Hematopoietic multipotent progenitor cell treated with erythropoietin and hydrocortisone succinate and interleukin-3 and kit ligand, for 15 days (in vitro differentiated cells): ENCODE measurements at places on chromosomes 12 and 14.

DNA sequence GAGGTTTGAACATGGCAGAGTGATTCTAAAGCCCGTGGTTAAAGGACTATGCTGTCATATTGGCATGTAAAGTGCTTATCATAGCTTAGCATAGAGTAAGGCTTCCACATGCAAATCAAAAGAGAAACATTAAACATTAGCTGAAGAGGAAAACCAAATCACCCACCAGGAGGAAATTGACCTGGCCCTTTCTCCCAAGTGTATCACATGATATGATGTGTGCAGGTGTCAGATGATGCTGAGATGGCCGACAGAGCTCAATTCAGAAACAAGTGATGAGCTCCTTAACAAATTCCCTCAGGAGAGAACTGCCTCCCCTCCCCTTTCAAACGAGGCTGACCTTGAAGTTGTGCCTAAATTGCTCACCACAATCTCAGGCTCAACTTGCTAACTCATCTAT is 217.1 kb upstream of the BTG1 start:
- no peak for DNase-seq

DNA sequence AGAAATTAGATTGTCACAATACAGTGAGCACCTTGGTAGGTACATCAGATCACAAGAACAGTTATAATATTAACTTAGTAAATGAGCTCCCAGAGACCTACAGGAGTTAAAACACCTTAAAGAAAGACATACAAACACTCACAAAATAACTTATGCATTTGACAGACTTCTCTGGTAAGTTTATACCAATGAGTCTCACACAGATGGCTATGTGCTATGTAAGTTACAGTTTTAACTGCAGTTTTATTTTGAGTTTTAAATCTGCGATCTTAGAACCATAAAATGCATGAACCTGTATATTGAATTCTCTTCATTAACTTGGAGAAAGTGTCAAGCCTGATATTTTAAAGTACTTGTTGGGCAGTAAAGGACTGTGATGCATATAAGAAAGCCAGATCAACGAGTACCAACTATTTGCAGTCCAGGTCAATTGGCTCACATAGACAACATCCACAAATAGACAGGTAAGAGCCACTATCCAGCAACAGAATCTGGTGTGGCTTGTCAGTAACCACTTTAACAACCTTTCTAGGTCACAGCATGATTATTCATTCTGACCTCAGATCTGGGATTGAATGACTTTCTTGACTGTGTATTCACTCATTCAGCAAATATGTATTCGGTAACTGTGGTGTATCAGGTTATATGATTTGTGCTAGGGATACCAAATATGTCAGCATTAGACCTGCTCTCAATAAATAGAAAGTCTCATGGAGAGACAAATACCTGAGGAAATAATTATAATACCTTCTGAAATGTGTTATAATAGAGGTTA is 856.6 kb upstream of the MGAT4C start:
- no peak for DNase-seq

DNA sequence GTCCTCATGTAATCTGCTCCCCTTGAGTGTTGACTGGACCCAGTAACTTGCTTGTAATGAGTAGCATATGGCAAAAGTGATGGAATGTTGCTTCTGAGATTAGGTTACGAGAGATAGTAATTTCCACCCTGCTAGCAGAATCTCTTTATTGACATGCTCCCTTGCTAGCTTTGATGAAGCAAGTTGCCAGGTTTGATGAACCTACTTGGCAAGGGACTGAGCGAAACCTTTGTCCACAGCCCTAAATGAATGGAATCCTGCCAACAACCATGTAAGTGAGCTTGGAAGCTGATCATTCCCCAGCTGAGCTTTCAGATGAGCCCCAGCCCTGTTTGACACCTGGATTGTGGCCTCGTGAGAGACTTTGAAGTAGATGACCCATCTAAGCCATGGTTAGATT is 120.8 kb upstream of the PLXNC1 start:
- no peak for DNase-seq

DNA sequence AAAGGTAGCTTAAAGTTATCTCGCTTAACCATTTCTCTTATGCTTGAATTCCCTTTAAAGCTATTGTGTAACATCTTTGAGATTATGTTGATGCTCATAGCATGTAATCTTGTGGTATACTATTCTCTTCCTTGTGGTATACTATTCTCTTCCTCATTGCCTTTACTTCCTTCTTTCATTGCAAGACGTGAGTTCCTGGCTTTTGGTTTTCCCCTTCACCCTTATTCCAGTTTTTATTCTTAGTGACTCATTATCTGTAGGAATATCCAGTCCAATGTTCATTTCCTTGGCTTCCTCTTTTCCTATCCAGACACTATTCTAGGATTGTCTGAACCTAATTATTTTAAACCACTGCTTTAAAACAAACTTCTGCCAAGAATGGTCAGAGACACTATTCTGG is 564.0 kb downstream of the CCER1 start:
- no peak for DNase-seq

GRCh38 chr12:67540920-67541624 is 107.5 kb upstream of the DYRK2 start:
- DNase-seq: no peak

GRCh38 chr14:83798421-83798820 is 1731.5 kb upstream of the FLRT2 start:
- DNase-seq: no peak

DNA sequence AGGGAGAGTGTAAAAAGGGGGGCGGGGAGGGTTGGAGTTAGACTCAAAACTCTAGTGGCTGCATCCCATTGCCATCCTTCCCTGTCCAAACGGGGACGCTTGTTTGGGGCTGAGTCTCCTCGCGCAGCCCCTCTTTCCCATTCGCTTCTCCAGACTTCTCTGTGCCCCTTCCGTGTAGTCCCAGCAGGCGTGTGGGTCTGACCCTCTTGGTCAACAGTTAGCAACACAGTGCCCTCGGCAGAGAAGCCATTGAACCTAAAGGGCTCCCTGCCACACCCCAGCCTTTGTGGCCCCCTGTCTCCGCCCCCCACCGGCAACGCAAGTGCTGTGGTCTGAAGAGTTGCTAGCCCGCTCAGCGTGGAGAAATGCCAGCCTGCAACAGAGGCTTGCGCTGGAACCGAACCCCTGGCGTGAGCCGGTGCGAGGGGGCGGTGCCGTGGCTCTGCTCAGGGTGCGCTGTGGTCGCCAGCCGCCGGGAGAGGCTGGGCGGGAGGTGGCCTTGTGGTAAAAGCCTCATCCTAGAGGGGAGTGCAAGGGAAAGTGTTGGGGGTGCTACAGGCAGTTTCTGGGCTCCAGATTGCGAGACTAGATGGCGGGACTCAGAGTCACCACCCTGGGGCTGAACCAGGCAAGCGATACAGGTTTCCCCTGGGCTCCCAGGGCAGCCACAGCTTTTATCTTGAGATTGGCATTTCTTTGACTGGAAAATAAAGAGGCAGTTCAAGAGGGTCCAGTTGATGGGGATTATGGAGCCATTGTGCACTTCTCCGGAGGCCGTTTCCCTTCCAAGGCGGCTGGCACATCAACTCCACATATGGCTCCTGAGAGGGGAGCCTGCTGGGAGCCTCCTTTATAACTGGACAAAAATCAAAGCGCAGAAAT is 2.1 kb downstream of the PLXNC1 start:
- no peak for DNase-seq

DNA sequence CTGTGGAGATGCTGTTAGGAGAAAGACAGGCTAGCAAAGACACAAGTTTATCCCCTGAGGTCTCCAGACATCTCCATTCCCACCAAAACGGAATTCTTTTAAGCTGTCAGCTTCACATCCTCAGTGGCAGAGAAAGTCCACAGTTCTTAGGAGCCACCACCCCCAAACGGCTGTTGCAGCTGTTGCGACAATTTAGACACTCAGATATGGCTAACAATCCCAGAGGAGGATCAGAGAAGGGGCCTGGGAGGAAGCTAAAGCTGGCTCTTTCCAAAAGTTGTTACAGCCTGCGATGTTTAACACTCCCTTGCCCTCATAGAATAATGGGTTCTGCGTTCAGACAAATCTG is 1.9 kb upstream of the ATP5MC2 start:
- DNase-seq: no peak

- DNase-seq: no peak
Observed at GRCh38 chr12:109098651-109099050, 1.3 kb downstream of the UNG start.

GRCh38 chr12:44674875-44675274 is 201.2 kb downstream of the NELL2 start:
- DNase-seq: no peak

DNA sequence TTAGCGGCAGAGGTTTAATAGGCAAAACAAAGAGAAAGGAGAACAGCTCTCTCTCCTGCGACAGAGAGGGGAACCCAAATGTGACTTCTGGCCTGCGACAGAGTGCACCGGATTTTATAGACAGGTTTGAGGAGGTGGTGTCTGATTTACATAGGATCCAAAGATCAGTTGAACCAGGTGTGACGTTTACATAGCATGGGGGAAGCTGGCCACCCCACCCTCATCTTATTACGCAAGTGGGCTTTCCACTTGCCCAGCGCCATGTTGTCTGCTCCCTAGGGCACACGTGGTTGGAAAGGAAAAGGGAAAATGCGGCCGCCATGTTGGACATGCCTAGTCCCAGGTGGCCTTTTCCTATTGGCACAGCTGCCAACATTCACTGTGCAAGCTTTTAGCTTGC is 17.4 kb downstream of the BCL2L14 start:
- DNase-seq: no peak

GRCh38 chr12:111074965-111075364 is 154.6 kb upstream of the MYL2 start:
- DNase-seq: no peak

DNA sequence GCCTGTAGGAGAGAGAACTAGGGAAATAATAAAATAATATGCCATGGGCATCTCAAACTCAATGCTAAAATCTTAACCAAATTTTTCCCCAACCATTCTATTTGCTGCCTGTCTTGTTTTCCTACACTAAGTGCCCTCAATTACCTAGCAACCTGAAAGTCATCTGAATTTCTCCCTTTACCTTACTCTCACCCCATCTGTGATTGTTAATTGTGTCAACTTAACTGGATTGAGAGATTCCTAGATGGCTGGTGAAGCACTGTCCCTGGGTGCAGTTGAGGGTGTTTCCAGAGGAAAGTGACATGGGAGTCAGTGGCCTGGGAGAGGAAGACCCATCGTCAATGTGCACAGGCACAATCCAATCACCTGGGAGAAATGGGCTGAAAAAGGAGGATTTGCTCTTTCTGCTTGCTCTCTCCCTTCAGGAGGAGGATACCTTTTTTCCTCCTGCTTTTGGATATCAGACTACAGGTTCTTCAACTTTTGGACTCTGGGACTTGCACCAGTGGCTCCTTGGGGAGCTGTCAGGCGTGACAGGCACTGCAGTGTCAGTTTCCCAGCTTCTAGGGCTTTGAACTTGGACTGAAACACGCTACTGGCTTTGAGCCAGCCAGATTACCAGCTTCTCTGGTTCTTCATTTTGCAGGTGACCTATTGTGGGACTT is 100.1 kb downstream of the PPP1R12A start:
- DNase-seq: no peak

GRCh38 chr12:27277846-27278260 is 33.8 kb downstream of the STK38L start:
- no peak for DNase-seq

DNA sequence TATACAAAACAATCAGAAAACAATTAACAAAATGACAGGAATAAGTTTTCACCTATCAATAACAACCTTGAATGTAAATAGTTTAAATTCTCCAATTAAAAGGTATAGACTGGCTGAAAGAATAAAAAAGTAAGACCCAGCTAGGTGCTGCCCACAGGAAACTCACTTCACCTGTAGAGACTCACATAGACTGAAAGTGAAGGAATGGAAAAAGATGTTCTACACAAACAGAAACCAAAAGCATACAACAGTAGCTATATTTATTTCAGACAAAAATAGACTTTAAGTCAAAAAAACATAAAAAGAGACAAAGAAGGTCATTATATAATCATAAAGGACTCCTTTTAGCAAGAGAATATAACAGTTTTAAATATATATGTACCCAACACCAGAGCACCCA is 152.4 kb upstream of the PWP1 start:
- no peak for DNase-seq

- no peak for DNase-seq
Observed at GRCh38 chr12:107558816-107559382, 126.7 kb upstream of the PWP1 start.

- no peak for DNase-seq
Observed at GRCh38 chr12:127750076-127750840, 516.7 kb upstream of the TMEM132C start.

DNA sequence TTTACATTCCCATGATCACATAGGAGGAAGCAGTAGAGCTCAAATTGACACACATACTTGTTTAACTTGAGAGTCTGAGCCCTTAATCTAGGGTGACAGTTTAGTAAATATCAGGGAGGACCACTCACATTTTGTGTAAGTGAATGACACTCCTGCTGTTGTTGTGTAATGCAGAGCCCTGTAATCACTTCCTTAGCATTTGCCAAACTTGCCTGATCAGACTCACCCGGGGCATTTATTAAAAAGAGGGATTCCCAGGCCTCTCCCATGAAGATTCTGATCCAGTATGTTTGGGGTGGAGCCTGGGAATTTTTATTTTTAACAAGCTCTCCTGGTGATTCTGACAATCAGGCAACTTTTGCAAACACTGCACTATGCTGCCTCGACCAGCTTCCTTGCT is 119.6 kb downstream of the NUAK1 start:
- no peak for DNase-seq

DNA sequence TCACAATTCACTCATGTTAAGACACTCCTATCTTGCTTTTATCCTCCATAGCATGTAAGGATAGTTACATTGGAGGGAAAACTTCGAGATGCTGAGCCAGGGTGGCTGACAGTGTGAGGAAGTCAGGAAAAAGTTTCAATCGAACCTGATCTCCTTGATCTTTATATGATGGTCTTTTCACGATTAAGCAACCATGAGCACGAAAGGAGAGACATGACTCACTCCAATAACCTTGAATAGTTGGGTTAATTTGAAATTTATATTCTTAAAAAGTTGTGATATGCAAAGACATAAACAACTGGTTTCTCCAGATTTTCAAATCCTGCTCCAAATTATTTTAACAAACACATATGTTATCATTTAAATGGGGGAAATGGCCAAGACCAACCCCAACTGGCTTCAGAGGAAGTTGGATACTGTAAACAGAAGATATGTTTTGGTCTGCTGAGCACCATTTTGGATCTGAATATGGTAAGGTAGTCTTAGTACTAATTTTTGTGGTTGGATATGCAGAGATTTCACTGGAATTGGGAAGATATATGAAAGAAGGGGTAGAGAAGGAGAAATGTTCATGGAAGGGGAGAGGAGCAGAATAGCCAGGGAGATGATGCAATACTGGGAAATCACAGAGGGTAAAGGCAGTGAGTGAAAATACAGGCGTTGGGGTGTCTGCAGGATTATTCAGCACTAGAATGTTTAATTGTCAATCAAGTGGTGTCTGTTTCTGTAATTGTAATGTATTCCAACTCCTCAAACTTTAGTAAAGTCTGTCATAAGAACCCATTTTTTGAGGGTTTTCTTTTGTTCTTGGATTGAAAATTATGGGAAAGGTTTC is 185.2 kb upstream of the SLC38A2 start:
- no peak for DNase-seq

GRCh38 chr12:131281016-131281415 is 327.3 kb downstream of the ADGRD1 start:
- no peak for DNase-seq

DNA sequence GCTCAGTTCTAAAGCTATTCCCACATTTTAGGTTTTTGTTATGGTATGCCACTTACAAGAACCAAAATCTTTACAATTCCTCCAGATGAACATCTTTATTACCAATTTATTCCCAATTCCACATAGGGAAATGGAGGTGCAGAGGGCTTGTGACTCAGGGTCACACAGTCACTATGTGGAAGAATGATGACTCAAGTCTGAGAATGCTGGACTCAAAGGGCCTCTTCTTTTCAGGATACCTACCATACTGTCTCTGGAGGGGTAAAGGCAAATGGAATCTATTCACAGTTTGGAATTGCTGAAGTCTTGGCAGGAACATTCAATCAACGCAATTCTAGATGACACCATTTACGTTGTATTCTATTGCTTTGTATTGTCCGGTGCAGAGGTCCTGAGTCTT is 48.2 kb upstream of the MANSC4 start:
- DNase-seq: no peak
